NK-92 treated with Interleukin-12 subunit alpha and Interleukin-12 subunit beta, amount 100 ng/mL, for 24 hours (cell line): ENCODE measurements at places on chromosomes 12 and 14.

DNA sequence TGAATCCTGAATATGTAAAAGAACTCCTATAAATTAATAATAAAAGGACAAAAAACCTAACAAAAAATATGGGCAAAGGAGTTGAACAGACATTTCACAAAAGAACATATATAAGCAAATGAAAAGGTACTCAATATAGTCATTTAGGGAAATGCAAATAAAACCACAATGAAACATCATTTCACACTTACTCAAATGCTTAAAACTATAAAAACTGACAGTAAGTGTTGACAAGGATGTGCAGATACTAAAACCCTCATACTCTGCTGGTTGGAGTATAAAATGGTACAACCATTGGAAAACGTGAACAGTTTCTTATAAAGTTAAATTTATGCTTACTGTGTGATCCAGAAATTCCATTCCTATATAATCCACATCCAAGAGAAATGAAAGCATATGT, 247.1 kb downstream of the GXYLT1 start:
- no peak for DNase-seq

DNA sequence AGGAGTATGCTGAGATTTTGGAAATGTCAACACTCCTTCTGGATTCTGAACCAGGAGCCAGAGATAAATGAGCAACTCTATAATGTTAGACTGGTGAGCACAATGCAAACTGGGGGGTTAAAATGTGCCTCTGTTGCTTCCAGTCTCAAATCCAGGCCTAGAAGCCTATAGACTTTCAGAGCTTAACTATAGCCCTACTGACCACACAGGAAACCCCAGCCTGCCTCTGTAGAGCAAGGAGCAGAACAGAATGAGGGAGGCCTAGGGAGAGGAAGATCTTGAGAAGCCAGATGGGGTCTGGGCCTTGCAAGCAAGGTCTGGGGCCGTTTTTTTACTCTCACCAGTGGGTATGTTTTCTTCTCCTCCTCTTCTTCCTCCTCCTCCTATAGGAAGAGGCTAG, 225.4 kb upstream of the KITLG start:
- DNase-seq = no peak

- DNase-seq = no peak
Observed at GRCh38 chr12:30598889-30599288, 96.8 kb downstream of the IPO8 start.

DNA sequence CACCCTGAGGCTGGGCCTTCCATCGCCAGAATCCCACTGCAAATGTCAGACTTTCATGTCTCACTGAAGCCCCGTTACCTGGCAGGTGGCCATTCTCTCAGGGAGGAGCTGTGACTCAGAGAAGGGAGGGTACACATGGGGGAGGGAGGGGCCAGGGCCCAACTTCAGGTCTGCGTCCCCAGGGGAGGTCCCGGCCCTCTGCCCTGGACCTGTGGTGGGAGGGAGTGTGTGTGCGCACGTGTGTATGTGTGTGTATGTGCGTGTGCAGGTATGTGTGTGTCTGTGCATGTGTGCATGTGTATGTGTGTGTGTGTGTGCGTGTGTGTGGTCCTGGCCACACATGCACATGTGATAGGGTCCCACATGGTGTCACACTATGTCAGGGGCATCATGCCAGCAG, 50.9 kb downstream of the MVK start:
- DNase-seq = no peak

- DNase-seq = no peak
Observed at GRCh38 chr12:10563002-10563401, 50.4 kb downstream of the MAGOHB start.

DNA sequence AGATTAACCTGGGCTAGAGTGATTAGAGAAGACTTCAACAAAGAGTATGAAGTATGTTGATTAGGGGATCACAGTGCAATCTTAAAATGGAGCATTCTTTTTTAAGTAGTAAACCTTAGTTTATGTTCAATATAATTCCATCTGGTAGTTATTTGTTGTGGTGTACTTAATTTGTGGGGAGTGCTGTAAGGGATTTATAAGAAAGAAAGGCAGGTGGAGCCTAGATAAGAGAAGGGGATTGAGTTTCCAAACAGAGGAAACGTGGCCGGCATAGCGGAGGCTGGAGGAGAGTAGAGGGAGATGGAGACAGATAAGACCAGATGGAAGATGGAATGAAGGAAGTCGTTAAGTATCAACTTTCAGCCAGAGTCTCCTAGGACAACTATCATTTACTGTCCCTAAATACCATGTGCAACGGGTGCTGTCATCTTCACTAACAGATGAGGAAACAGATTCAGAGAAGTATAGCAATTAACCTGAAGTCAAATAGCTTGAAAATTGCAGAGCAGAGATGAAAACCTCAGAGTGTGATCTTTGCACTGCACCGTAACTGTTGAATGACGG, 38.1 kb downstream of the GOLGA5 start:
- DNase-seq = no peak

- peak; percentile 1 for DNase-seq
Observed at GRCh38 chr12:58540480-58541299, 379.6 kb downstream of the LRIG3 start.

- no peak for DNase-seq
Observed at GRCh38 chr14:99408286-99408970, 72.2 kb downstream of the SETD3 start.

DNA sequence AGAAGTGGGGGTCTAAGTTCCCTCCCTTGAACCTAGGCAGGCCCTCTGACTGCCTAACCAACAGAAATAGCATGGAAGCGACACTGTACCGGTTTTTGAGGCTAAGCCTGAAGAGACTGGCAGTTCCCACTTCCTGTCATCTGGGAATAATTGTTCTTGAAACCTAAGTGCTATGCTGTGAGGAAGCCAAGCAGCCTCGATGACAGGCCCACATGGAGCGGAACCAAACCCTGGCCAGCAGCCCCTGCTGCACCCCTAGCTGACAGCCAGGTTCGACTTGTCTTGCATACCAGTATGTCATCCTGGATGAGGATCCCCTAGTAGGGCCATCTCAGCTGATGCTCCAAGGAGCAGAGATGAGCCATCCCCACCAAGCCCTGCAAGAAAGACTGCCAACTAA, 6.4 kb upstream of the GPR68 start:
- no peak for DNase-seq

GRCh38 chr12:49636574-49636973, 13.2 kb downstream of the PRPF40B start:
- no peak for DNase-seq

DNA sequence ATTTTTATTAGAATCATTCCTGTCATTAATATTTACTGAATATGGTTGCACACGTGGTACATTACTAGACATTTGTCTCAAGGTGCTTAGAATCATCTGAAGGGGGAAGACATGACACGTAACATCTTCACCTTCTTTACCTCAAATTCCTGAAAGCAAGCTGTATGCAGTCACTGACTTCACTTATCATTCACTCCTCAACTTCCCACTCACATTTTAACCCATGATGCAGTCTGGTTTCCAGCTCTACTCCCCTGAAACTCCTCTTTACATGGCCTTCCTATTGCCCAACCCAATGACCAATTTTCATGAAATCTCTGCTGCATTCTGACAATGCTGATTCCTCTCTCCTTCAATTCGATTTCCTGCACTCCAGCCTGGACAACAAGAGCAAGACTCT, 5.8 kb upstream of the PSMC6 start:
- no peak for DNase-seq

DNA sequence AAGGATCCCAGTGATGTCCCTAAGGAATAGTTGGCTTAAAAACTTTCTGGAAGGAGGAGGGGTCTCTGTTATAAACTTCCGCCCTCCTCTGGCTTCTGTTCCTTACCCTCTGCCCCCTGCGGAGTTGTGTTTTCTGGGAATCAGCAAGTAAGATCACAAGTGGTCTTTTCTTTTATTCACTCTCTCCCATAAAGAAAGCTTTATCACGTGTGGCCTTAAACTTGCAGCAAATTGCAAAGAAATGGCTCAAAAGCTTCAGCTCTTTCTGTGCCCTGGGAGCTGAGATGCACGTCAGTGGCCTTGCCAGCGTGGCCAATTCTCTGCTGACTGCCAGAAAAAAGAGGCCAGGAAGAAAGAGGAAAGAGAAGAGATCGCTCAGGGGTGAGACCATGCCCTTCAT, at the start of gene SLCO1C1:
TSS of gene SLCO1C1 (plus strand) at position 101 of the 400 bp plus-strand sequence. CDS start 4,245 bp downstream, outside the sequence.
- DNase-seq = no peak

DNA sequence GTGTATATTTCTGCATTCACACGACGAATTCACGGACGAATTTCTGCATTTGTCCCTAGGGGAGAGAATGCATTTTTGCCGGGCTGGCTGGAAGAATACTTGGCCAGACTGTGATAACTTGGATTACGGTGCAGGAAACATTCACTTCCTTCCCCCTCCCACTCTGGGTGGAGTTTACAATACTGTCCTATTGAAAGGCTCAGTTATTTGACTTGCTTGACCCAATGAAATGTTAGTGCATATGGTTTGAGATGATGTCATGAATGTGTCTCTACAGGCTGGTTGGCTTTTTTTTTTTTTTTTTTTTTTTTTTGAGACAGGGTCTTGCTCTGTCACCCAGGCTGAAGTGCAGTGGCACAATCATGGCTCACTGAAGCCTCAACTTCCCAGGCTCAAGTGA, 90.7 kb upstream of the NOS1 start:
- DNase-seq = no peak

DNA sequence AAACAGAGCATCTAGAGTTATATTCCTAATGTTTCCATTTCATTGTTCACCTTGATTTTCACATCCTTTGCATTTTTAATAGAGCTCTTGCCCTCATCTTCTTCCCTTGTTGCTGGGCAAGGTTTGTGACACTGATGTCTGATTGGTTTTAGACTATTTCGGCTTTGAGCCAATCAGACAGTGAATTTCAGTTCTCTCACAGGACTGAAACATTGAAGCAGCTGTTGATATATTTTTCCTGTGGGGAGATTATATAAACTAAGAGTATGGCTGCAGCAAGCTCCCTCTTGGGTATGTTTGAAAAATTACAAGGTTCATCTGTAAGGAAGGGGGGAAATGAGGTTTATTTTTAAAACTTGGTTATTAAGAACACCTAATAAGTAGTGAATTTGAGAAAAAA, 51.2 kb downstream of the ATF7IP start:
- no peak for DNase-seq

DNA sequence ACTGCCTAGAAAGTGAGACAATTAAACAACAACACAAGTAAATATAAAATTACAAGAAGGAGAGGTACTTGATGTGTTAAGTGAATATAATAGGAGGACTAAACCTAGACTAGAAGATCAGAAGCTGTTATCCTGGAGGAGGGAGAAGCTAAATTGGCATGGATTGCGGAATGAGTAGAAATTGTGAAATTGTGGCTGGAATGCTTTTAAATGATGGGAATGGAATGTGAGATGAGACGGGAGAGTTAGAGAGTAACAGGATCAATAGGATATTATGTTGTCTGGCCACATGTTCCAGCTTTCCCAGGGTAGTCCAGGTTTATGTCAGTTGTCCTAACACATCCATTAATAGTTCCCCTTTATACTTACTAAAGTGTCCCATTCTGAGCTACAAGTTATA, 44.0 kb upstream of the CPNE8 start:
- DNase-seq = no peak

DNA sequence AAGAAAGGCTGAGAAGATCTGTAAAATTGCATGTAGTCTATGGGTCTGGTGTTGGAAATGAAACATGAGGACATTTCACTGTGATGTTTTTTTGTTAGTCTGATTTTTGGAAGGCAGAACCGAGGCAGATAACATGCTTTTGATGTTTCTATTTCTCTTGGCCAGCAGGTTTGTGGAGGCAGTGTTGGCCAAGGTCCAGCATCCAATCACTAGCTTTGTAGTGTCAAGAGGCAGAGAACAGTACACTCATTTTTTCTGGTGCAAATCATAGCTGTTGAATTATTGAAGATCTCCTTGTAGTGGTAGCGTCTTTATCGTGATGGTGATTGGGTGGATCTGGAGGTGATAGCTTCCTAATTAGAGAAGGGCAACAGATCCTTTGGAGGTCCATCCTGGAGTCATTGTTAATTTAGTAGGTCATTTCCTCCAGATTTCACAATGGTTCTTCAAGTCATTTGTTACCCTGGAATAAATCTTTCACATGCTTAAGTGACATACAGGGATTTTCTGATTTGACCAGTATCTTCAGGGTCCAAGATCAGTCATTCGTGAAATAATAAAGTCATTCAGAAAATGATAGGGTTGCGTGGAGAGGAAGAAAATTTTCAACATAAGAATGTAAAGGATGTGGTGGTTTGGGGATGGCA, 252.4 kb upstream of the CPNE8 start:
- no peak for DNase-seq

DNA sequence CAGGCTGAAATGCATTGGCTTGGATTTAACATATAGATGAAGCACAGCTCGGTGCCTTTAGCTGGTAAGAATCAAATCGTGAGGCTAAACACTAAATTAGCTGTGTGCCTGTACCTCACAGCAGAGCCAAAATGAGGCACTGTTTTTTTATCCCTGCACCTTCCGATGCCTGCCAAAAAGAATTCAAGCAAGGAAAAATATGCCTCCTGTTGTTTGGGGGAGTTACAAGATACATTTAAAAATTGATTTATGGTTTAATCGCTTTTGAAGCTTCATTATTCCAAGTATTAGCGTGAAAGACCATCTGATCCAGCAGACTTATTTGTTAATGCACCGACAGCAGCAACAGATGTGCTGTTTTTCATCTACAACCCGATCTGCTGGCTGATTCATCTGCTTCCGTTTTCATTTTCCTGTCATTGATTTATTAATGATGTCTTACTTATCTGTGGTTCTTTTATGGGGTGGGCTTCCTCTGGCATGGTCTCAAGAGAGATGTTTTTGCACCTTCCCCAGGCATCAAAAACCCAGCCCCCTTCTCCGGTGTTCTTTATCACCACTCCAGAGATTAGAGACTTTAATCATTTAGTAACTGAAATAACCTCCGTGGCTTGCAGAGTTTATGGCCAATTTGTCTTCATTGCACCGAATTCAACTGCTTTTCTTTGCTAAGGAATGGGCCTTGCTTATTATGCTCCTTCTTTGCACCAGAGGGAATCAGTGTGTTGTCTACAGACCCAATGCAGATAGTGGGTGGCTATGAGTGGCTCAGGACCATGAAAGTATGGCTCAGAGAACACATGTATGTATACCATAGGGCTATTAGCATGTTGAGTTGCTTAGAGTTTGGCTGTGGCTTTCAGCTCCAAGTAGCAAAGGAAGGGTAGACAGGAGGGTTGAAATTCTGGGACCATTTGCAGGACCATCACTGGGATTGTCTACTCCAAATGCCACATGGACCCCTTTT, 166.8 kb upstream of the TMEM260 start:
- no peak for DNase-seq

DNA sequence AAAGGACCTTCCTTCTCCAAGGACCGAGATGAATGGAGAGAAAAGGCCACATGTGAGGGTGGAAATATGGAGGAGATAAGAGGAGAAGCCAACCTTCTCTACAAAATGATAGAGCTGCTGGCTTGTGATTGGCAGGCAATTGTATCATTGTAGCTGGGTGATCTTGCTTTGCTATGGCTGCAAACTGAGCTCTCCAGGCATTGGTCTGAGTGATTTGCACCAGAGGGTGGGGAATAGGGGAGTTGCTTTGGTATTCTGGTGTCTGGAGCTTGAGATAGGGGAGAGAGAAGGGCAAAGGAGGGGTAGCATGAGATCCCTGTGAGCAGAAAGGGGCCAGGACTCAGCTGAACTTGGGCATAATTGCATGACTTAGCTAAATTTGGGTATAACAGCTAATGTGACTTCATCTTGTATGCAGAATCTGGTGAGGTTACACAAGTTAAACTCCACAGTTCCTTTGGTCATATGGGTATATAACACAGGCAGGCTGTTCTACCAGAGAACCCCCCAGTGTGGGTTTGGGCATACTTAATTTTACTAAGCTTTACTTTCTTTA, 72.0 kb downstream of the FOS start:
- DNase-seq = no peak
